ENCODE measurements at places on chromosomes 11 and 22.

DNA sequence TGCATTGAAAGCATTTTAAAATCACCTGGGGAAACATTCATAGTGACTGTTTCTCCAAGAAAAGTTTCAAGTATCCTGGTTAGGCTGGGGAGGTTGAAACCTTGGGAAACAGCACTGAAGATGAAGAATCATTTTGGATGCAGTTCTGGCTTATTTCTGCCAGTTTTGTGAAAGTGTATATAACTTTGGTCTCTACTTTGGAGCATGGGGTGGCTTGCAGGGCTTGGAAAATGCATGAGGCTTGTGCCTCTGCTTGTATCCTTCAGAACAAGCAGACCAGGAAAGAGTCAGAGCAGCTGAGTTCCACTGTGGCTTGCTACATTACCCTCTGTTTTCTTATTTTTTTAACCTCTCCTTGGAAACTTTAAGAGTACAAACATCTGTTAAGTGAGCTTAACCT lies 19.5 kb downstream of the SLC5A12 start:
- DNase-seq = no peak

- DNase-seq = no peak
Measured at GRCh38 chr22:25080855-25081254, 118.8 kb upstream of the CRYBB3 start.

GRCh38 chr11:6604081-6604626 lies 580 bp downstream of the ILK start:
- no peak for DNase-seq

- DNase-seq = no peak
Measured at GRCh38 chr11:123560006-123560405, 94.4 kb downstream of the SCN3B start.

DNA sequence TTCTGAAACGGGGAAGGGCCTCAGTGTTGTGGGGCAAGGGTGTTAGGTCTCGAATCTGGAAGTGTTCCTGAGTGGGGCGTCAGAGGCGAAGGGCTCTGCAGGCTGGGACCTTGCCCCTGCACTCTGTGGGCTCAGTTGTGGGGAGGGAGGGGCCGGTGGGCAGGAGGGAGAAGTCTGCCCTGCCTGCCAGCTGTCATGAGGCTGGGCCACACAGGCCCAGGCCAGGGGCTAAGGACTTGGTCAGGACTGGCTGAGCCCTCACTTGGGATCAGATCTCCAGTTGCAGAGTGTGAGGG lies at the start of gene CRACR2B:
Gene CRACR2B (plus strand): TSS at position 23 of the 296 bp plus-strand sequence. CDS start 689 bp downstream, outside the sequence.
- DNase-seq = no peak

GRCh38 chr11:68008381-68009337 lies 1.5 kb upstream of the ALDH3B1 start:
- no peak for DNase-seq

GRCh38 chr11:106391771-106392420 lies 314.4 kb downstream of the AASDHPPT start:
- DNase-seq = no peak

GRCh38 chr11:12356944-12357655 lies 20.3 kb upstream of the PARVA start:
- DNase-seq = no peak

GRCh38 chr11:66183494-66184048 lies 84.9 kb upstream of the RAB1B start:
- no peak for DNase-seq

GRCh38 chr11:74476536-74476935 lies 9.2 kb upstream of the KCNE3 start:
- no peak for DNase-seq

GRCh38 chr11:43907028-43907975 lies 26.7 kb downstream of the ALKBH3 start:
- no peak for DNase-seq

DNA sequence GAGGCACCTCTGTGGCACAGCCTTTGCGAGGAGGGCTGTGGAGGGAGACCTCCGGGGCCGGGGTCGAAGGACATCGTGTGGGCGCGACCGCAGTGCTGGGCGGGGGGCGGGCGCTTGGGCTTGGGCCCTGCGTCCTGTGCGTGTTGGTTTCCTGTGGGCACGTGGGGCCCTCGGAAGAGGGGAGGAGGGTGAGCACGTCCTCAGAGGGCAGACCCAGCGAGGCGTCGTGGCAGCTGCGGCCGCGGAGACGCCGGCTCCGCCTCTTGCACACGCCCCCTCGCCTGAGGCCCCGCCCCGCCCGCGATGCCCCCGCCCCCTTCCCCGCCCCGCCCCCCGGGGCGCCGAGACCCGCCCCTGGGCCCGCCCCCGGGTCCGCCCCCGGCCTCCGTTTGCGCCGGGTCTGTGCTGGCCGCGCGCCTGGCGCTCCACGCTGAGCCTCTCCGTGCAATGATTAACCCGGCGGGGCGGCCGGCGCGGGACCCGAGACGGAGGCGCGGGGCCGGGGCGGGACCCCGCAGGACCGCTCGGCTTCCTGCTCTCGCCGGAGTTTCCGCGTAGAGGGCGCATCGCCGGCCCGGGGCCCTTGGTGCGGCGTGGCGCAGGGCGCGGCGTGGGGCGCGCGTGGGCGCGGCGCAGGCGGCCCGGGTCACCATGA lies at the start of gene PRR5:
Gene PRR5 (plus strand): TSS at position 381 of the 655 bp plus-strand sequence. CDS start 271 bp downstream, at position 652.
- no peak for DNase-seq

DNA sequence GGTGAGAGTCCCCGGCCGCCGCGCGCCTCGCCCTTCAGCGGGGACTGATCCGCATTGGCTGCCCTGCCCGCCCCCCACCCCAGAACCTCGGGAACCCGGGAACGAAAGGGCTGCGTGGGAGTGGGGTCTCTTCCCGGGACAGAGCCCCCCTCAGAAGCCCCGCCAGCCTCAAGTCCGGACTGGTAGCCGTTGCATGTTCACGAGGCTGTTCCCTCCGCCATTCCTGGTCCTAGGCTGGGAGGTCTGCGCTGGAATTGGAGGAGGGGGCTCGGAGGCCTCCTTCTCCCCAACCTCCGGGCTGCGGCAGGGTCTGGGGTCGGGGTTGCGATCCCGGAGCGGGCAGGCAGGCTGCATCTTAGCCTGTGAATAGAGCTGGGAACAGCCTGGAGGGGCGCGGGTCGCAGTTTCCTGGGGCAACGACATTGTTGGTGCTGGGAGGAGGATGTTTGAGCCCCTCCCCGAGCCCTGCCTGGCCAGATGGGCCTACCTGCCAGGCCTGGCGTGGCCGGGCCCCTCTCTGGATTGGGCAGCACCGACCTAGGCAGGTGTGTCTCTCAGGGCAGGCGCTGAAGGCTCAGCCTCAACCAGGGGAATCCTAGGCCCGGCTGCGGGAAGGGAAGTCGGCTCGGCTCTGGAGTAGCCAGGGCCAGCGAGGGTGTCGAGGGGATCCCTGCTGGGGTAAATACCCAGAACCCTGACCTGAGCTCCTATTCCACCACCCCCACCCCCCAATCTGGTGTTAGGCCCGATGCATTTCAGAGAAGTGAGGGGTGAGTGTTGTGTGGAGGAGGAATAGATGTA lies 670 bp downstream of the MAPK8IP1 start:
- DNase-seq = no peak

DNA sequence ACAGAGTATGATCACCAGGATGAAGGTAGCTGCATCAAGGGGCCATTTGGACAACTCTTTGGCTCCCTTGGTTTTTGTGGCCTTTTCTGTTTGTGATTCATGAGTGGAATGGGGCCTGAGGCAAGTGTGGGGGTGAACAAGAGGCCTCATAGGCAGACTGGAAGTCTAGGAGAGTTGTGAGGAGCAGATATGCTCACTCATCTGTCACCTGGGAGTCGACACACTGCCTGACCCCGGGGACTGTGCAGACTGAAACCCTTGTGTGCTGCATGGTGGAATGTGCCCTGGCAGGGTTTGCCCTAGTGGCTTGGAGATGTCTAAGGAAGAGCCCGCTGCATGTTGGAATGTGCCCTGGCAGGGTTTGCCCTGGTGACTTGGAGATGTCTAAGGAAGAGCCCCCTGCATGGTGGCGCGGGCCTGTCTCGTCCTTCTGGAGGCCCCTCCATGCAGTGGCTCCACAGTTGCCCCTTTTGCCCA lies 60.0 kb downstream of the MED15 start:
- no peak for DNase-seq

DNA sequence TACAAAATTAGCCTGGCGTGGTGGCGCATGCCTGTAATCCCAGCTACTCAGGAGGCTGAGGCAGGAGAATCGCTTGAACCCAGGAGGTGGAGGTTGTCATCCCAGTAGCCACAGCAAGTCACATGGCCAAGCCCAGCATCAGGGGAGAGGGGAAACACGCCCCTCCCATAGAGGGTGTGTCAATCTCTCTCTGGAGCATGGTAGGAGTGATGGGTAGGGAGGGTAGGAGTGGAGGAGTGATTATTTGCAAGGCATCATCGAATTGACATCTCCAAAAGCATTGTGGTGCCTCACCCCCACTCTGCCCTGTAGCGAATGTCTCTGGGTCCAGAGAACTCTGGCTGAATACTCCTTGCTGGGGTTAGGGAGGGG lies 6.1 kb upstream of the SSTR3 start:
- DNase-seq = no peak

DNA sequence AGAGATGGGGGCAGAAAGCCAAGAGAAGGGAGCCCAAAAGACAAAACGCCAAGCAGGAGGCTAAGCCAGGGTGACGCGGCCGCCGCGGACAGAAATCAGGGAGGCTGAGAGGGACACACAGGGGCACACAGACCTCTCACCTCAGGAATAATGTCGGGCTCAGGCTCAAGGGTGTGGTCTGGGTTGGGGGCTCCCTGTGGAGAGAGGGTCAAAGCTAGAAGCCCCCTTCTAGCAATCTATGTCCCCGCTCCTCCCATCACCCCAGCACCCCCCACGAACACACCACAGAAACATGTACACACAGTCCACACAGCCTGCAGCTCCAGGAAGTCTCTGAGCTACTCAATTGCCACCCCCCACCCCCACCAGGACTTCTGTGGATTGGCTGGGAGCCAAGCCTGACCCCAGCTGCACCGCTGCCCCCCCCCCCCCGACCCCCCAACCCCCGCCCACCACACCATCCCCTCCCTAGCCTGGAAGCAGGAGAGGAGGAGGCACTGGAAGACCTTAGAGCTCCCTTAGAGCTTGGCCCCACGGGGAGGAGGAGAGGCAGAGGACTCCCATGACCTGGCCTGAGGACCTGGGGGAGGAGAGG lies 6.9 kb downstream of the BCL9L start:
- peak; percentile 35 for DNase-seq
